ENCODE measurements at places on chromosomes 16 and 17. TPM values are rescaled to one million over a fixed set of nuclear protein-coding genes. Genes with fewer than 3 reads are reported as not detected.

Gene ABI3
- total RNA-seq: 0.20 TPM

Gene TPSAB1
- total RNA-seq: not detected

Gene BHLHA9
- not detected for total RNA-seq

Gene DHRS7C
- not detected for total RNA-seq

Gene CACNG5
- not detected for total RNA-seq

Gene HS3ST4
- total RNA-seq: not detected

Gene C16orf74
- total RNA-seq: 2.9 TPM

Gene ZNF213
- 11.6 TPM for total RNA-seq

Gene CHST5
- total RNA-seq: not detected

Gene FOXC2
- 5.0 TPM for total RNA-seq

Gene KIF2B
- total RNA-seq: not detected

Gene PARN
- 24.4 TPM for total RNA-seq

Gene TMEM114
- not detected for total RNA-seq

Gene CD300LG
- total RNA-seq: not detected

Gene MYH13
- total RNA-seq: not detected

Gene ARHGDIG
- total RNA-seq: 1.1 TPM

Gene TP53TG3F
- not detected for total RNA-seq

Gene CCDC92B
- not detected for total RNA-seq

Gene SYNGR3
- total RNA-seq: 4.0 TPM

Gene CIITA
- total RNA-seq: 1.1 TPM

Gene TBC1D26
- total RNA-seq: 0.39 TPM

Gene CRYM
- 0.63 TPM for total RNA-seq

Gene DPEP3
- not detected for total RNA-seq

Gene MYH1
- not detected for total RNA-seq

Gene NOXO1
- total RNA-seq: not detected

Gene DNAI2
- total RNA-seq: not detected

Gene CFAP97D1
- total RNA-seq: not detected

Gene TBX4
- total RNA-seq: not detected

Gene KRT33B
- not detected for total RNA-seq
